ENCODE measurements at places on chromosomes 1 and 21.

DNA sequence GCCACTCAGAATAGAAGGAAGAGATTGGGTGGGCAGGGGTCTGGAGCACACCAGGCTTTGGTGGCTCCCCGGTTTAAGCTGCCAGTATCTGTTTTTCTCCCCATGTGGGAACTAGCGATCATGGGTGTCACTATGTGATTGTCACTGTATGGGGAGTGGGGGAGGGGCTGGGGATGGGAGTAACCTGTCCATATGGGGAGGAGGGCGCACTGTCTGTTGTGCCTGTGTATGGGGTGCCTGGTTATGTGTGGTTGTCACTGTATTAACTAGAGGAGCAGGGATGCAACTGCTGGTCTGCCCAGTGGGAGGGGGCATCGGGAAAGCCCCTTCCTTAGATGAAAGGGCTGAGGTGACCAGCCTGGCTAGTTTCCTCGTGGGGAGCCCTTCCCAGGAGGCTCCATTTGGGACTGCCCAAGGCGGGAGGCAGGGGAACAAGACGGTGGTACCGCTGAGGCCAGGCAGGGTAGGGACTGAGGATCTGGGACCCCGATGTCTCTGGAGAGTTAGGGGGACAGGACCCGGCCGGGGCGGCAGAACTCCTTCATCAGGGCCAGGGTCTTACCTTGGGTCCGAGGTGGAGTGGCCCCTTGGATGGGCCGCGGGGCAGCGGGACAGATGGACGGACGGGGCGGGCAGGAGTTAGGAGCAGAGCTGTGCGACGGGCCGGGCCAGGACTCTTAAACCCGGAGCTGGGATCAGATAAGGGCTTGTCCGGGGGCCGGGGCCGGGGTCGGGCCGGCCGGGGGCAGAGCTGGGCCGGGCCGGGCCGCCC lies at the start of gene KCNJ10:
KCNJ10 (minus strand) TSS at position 701 of the 772 bp plus-strand sequence. CDS start 27,628 bp downstream, outside the sequence.
- no peak for DNase-seq

GRCh38 chr1:75795703-75796193 lies 934 bp upstream of the MSH4 start:
- no peak for DNase-seq

DNA sequence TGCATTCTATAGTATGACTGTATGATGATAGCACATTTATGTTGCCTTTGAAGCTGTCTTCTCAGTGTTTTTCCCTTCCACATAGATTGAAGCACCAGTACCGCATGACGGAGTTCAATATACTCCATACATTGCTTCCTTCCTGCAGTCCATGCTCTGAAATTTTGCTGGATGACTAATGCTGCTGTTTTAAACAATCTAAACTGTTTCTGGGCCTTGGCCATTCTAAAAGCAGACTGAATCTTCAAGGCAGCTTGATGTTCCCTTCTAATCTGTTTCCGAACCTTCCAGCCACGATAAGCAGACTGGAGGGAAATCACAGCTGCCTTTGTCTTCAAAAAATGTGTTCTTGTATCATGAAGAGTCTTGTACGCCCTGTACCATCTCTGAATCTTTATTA lies 36.2 kb upstream of the F13B start:
- DNase-seq: no peak

GRCh38 chr1:197521118-197521739 lies 253.2 kb downstream of the CRB1 start:
- DNase-seq: no peak

- DNase-seq: no peak
Measured at GRCh38 chr1:165117482-165117881, 239.0 kb downstream of the LMX1A start.

GRCh38 chr21:41187537-41188025 lies 19.6 kb downstream of the BACE2 start:
- DNase-seq: no peak

- DNase-seq: no peak
Measured at GRCh38 chr1:2575801-2576663, 10.5 kb upstream of the PRXL2B start.

- DNase-seq: no peak
Measured at GRCh38 chr1:192527950-192528349, 47.6 kb upstream of the RGS1 start.

GRCh38 chr1:98783821-98784220 lies 122.3 kb downstream of the SNX7 start:
- DNase-seq: no peak

DNA sequence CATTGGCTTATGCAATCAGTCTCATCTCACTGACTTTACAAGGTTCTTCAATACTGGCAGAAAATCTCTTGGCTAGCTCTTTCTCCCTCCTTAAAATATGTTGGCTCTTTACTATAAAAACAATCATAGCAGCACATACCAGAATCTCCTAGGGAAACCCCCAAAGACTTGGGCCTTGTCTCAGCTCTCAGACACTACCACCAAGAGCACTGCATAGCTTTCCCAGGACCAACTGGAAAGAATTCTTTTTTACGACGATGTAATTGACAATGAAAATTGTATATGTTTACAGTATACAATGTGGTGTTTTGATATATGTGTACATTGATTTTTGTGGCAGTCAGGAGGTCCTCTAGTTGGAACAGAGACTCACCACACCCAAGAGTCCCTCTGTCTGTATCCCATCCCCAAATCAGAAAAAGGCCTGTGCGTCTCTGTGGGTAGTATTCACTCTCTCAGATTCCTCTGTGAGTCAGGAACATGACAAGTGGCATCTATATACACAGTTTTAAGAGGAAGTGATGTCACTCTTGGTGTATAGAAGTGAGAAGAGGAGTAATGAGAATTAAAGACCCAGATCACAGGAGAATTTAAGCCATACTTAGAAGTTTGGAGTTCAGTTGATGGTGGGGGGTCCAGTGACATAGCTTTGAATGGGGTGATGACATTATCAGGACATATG lies 21.1 kb downstream of the SMAP2 start:
- DNase-seq: no peak

DNA sequence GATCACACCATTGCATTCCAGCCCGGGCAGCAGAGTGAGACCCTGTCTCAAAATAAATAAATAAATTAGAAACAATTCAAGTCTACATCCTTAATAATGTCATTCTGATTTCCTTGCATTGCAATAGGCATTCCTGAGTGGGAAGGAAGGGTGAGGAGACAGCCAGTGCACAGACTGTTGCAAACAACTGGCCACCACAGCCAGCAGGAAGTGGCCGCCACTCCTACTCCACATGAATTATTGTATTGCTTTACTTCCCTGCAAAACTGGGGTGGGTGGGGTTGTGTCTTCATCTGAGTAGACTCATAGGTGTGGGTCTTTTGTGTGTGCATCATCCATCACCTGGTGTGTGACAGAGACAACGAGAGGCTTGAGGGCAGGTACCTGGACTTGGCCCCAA lies 60.1 kb downstream of the OPTC start:
- DNase-seq: no peak

GRCh38 chr1:41282679-41283317 lies 40.7 kb upstream of the SCMH1 start:
- DNase-seq: no peak

DNA sequence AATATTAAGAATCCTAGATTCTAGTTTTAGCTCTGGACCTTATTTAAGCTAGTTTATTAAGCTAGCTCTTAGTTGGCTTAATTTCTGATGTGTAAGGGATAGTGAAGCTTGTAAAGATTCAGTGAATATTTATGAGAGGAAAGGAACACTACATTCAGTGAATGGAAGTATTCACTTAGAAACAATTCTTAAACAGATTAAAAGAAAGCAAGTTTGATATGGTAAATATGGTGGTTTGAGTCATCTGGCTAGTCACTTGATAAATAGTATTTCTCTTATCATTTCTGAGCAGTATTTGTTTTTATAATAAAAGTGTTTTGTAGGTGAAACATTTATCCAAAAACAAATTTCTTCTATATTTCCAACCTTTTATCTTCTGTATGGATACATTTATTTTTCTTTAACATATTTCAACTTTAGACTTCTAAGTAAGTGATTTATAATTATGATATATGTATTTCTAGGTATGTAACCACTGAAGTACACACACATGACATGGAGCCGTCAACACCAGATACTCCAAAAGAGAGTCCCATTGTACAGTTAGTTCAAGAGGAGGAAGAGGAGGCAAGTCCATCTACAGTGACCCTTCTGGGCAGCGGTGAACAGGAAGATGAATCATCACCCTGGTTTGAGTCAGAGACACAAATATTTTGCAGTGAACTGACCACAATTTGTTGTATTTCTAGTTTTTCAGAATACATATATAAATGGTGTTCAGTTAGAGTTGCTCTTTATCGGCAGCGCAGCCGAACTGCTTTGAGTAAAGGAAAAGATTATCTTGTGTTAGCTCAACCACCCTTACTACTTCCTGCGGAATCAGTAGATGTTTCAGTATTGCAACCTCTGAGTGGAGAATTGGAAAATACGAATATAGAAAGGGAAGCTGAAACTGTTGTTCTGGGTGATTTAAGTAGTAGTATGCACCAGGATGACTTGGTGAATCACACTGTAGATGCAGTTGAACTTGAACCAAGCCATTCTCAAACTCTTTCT lies 55.6 kb downstream of the SUCO start:
- DNase-seq: no peak

DNA sequence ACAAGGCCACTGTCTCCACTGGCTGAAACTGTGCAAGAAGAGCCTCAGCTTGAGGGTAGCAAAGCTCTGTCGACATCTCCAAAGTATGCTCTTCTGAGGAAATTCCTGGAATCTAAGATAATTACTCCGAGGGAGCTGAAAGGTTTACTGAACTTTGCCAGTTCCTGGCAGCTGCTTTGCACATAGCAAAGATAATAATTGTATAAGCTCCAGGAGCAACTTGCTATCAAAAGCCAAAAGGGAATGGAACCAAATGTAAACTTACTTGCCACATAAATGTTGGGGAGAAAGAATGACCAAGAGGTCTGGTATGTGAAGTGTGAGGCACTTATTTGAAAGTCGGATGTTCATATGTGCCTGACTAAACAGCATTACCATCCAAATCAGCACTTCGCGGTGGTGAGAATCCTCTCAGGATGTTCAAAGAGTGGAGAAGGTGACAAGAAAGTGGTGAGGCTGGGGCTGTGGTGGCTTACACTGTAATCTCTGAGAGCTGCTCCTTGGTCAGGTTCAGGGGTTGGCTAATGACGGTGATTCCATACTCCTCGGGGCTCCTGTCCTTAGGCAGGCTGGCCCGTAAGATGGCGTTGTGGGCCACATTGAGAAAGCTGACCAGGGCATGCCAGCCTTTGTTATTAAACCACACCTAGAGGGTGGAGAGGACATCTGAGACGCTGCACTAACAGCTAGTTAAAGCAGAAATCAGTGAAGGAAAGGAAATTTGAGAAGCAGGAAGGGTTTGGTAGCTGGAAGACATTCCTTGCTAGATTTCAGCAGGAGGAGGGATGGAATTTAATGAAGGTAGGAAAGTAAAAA lies 100.0 kb downstream of the ABCA4 start:
- DNase-seq: no peak

DNA sequence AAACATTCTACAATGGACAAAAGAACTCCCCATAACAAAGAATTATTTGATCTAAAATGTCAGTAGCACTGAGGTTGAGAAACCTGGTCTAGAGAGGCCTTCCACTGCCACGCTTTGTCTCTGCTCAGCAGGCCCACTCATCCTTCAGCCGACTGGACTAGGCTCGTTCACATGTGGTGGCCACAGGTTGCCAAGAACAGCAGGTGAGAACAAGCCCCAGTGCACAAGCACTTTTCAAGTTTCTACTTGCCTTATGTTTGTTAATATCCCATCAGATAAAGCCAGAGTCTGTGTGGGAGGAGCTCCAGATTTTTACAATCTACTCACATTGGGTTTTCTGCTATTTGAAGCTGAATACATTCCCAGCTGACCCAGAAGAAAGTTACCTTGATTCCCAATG lies 9.1 kb upstream of the EFHD2 start:
- no peak for DNase-seq

GRCh38 chr21:46486481-46487126 lies 27.9 kb downstream of the DIP2A start:
- no peak for DNase-seq

DNA sequence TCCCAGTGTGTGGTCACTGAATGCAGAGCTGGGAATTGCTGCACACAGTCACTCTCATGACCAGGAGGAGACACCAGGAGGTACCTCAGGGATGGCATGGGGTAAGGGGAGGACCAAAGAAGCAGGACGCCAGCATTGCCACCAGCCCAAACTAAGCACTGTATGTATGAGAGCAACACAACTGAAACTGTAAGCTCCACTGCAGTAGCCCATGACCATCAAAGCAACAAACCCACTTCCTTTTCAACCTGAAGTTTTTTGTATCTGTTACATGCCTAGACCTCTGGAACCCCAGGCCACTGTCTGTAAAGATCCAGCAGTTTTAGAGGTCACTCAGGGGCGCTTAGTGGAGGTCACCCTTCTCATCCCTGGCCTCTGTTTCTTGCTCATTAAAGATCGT lies 164.3 kb downstream of the SETD4 start:
- no peak for DNase-seq

GRCh38 chr1:62941780-62942179 lies 157.8 kb downstream of the ATG4C start:
- no peak for DNase-seq

- DNase-seq: no peak
Measured at GRCh38 chr1:2382621-2383361, 8.6 kb downstream of the MORN1 start.

DNA sequence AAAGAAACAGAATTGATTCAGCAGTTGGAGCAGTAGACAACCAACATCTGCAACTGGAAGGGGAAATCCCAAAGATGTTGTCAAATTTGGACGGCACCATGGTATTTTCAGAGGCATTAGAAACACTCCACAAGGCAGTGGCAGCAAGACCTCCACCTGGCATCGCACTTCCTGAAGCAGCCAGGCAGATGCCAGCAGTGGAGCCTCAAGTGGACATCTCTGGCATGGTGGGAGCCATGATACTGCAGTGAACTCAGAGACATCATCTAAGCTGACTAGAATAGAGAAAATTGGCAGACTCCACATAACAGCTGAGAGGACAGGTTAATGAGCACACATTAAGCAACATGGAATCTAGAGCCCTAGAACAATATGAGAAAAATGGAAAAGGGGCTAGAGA lies 33.9 kb upstream of the RGS8 start:
- no peak for DNase-seq

GRCh38 chr1:240691909-240692705 lies 80.2 kb upstream of the GREM2 start:
- DNase-seq: peak; percentile 31

DNA sequence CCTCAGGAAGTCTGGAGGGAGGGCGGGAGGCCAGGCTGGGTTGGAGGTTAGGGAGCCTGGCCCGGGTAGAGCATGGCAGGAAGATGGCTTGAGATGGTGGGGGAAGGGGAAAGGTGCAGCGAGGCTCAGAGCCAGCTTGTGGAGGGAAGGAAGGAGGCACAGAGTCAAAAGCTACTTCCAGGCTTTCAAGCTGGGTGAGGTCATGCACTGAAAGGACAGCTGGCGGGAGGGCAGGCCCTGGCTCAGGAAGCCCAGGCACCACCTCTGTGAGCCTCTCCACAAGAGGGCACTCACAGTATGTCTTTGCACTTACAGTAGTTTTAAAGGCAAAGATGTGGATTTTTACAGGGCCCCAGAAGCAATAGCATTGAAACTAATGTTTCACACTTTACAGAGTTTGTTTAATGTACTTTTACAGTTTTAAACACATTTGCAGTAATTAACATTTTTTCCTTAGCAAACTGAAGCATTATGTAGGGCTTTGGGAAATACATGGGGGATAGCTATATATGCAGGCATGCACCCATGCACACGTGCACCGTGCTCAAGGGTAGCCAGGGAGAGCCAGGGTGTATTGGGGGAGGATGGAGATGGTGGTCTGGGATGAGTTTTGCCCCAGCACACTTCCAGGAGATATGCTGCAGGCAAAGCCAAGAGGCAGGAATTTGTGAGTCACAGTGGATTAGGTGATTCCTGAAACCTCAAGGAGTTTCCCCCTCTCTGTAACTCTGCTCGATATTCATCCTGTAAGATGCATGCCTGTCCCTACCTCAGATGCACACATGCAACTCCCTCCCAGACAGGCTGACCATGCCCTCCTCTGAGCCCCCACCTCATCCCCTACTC lies 6.1 kb upstream of the ADAM15 start:
- DNase-seq: peak; percentile 37
